ENCODE measurements at places on chromosomes 11 and 22.

- DNase-seq, result no peak
Observed at GRCh38 chr11:116862185-116862584, 24.8 kb upstream of the APOA1 start.

DNA sequence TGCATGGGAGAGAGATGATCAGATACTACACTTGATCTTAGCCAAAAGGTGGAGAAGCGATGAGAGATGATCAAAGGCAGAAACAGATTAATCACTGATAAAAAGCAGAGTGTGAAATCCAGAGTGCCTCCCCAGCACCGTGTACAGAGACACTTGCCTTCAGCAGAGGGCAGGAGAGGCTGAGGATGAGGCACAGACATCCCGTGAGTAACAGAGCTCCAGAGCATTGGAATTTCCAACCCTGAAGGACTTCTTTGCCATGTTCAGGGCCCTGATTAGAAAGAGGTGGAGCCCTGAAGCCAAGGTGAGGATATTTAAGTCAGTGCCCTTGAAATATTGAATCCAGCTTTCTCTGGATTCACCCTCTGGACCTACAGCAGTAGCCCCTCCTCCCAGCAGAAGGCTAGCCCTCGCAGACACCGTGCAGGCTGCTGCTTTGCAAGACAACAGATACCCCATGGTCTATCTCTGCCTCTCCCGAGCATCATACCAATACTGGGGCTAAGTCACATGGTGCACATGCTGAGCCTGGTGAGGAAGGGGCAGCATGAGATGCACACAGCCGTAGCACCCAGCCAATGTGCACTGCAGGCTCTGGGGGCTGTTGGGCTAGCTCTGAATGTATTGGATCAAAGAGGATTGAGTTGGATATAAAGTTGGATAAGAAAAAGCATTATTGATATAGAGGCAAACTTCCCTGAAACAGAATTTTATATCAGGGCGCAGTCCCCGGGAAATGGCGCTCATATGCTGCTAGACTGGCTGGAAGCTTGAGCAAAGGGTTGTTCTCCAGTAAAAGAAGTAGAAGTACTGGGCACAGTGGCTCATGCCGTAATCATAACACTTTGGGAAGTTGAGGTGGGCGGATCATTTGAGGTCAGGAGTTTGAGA is 200.3 kb upstream of the B3GAT1 start:
- no peak for DNase-seq

DNA sequence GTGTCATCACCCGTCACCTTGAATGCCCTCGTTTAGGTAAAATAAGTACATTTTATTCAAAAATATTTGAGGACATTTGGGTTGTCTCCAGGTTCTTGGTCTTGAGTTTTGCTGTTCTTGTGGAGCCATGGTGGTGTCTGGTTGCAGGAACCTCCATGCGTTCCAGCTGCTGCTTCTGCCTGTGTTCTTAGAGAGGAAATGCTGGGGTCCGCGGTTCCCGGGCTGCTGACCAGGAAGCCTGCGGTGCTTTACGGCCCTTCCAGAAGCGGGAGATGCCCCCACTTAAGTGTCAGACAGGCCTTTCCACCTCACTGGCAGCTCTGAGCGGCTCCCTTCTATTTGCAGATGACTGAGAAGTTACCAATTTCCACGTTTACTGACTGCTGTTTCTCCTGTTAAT is 66.8 kb downstream of the LRP5 start:
- no peak for DNase-seq

DNA sequence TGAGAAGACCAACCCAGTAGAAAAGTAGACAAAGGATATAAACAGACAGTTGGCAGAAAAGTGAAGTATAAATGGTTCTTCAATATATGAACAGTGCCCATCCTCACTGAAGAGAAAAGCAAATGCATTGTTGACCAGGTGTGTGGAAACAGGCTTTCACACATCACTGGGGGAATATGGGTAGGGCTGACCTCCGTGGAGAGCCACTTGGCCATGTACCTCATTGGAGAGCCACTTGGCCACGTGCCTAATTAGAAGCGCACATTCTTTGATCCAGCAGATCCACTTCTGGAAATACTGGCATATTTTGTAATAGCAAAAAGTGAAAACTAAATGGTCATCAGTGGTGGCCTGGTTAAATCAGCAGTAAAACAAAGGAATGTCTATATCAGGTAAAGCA is 43.2 kb downstream of the PPP6R3 start:
- DNase-seq, result no peak

- no peak for DNase-seq
Observed at GRCh38 chr22:19003508-19003907, 67.4 kb upstream of the PRODH start.

- no peak for DNase-seq
Observed at GRCh38 chr11:29125606-29126005, 891.2 kb downstream of the KCNA4 start.

DNA sequence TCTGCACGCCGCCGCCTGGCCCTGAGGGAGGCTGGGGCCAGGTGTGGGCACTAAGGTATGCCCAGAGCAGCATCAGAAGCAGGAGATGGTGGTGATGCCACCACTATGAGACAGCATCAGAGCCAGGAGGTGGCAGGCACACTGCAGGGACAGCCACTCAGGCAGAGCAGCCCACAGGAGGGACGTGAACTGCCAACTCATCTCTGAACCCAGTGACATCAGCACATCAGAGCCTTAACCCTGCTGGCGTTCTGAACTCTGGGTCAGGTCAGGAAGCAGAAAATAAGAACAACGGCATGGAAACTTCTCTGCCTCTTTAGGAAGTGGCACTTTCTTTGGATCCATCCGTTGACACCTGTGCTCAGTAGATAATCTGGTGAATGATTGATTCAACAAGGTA is 14.7 kb upstream of the IFT27 start:
- no peak for DNase-seq

GRCh38 chr22:38864361-38865191 is 7.4 kb downstream of the CBX6 start:
- peak; percentile 85 for DNase-seq

GRCh38 chr11:124673333-124674167 is at the start of the genes SIAE and SPA17:
SIAE (minus strand) TSS chr11:124673739; CDS start chr11:124673708, 31 bp downstream.
SPA17 (plus strand) TSS chr11:124673904; CDS start chr11:124675265, 1,361 bp downstream.
- peak; percentile 98 for DNase-seq

GRCh38 chr22:35597692-35598395 is 19.3 kb downstream of the MB start:
- no peak for DNase-seq

DNA sequence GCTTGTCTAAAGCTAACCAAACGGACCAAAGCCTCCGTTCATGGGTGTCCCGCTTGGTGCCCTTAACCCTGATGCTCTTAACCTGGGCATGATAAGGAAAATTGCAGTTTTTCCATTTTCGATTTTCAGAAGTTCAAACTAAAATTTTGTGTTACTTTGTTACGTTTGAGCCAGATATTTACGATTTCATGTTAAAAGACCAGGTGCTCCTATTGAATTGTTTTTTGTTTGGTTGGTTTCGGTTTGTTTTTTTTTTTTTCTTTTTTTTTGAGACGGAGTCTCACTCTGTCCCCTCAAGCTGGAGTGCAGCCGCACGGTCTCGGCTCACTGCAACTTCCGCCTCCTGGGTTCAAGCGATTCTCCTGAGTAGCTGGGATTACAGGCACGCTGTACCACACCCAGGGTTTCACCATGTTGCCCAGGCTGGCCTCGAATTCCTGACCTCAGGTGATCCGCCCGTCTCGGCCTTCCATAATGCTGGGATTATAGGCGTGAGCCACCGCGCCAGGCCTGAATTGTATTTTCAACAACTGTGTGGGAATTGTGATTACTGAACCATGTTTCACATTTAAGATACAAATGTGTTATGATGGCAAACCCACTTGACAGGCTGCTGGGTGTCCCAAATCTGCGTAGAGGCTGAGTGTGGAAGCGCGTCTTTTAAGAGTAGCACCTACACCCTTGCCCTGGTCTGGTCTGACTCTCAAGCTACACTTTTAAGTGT is 864 bp upstream of the USP28 start:
- no peak for DNase-seq
